ENCODE measurements at places on chromosomes 1 and 21. TPM values are rescaled to one million over a fixed set of nuclear protein-coding genes. Genes with fewer than 3 reads are reported as not detected.

Gene SSU72
- polyA plus RNA-seq: 42.8 TPM

Gene S100A8
- not detected for polyA plus RNA-seq

Gene INSRR
- polyA plus RNA-seq: not detected

Gene LRRC39
- 0.32 TPM for polyA plus RNA-seq

Gene CFHR5
- polyA plus RNA-seq: not detected

Gene PPIE
- 26.3 TPM for polyA plus RNA-seq

Gene NHLH1
- 0.44 TPM for polyA plus RNA-seq

DNA sequence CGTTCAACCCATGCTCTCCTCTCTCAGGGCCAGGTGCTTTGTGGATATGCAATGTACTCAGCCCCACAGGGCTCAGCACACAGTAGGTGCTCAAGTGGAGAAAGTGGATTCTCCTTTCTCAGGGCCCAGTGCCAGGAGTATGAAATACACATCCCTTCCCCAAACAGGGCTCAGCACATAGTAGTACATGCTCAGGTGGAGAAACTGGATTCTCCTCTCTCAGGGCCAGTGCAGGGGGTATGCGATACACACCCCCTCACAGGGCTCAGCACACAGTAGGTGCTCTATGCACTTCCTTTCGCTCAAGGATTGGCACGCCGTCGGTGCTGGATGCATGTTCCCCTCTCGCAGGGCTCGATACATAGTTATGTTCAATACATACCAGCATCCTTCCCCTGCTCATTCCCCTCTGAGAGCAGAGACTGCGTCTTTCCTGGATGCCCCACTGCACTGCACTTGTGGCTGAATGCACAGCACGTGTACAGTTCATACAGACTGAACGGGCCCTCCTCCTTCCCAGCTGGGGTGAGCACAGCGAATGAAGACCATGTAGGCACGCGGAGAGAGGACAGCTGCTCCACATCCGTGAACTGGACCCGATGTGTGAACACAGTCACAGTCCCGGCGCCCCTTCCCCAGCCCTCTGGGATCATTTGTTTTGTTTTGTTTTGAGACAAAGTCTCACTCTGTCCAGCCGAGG, 16.6 kb upstream of the DISP3 start:
- no peak for DNase-seq

DNA sequence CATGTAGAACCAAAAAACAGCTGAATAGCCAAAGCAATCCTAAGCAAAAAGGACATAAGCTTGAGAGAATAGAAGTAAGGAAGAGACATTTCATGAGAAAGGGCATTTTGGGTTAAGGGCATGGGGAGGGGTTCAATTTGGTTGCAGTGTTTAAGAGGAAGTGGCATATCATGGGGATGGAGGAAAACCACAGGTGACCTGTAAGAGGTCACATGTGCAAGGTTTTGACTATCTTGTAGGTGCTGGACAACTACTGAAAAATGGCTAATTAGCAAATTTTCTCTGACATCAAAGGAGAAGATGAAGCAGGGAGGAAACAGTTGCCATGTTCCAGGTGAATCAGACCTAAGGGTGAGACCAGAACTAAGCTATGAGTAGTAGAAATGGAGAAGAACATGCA, 31.3 kb upstream of the ROR1 start:
- DNase-seq: no peak

DNA sequence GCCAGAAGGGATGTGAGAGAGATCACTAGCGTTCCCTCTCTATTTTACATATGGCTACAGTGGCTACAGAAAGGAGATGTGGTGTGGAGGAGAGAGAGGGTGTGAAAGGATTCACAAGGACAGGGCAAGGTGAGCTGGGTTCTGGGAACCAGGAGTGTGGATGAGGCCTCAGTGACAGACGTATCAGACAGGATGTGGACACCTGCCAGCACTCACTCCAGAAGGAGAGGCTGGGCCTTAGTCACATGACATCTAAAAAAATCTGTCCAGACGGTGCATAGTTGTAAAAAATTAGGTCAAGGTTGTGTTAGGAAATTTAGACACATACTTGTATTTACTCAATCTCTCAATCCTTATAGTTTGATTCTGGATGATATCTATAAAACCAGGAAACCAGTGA, 10.6 kb downstream of the TRIM67 start:
- DNase-seq: no peak

DNA sequence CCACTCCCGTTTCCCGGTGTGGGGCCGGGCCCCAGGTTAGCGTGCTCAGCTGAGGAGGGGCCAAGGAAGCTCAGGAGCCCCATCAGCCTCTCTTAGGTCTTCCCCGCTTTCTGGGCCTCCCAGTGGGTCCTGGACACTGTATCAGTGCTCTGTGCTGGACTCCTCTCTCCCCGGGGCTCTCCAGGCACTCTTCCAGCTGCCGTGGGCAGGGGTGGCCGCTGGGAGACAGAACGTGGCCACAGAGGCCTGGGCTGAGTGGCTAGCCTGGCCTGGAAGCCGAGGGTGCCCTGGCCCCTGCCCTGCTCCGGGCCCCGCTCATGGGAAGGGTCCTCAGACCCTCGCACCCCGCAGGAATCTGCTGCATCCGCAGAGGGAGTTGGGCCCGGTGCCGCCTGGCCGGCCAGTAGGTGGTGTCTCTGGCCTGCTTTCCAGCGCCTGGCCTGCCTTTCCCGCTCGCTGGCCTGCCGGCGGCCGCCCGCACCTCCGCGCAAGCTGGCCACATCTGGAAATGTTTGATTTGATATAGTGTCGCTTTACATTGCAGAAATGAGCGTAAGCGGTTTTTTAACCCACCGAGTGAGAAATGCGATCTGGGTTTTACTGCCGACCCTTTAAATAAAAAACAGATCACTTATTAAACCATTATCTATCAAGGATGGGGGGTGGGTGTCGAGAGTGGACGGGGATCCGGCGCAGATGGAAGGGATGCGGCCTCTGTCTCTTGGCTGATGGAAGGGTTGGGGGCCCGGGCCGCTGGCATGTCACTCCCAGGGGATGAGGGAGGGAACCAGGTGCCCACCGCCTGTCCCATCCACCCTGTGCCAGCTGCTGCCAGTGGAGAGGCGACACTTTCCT, 74.4 kb upstream of the TTC34 start:
- DNase-seq: no peak

GRCh38 chr21:29649406-29649814, 290.4 kb downstream of the GRIK1 start:
- no peak for DNase-seq

DNA sequence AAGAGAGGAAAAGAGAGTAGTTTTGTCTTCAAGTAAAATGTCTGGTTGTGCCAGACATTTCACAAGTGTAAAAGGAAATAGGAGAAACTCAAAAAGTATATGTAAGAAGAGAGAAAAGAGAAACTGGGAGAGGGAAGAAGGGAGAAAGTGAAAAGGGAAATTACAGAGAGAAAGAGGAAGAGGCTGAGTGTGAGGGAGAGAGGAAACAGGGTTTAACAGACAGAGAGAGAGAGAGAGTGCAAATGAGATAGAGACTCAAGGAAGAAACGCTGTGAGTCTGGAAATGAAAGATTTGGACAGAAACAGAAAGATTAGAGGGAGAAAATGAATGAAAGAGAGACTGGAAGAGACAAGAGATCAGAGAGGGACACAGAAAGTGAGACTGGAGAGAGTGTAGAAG, 806.2 kb downstream of the PLA2G4A start:
- DNase-seq: no peak

- no peak for DNase-seq
These were observed 47.1 kb upstream of the ZYG11A start for GRCh38 chr1:52795464-52795863.

DNA sequence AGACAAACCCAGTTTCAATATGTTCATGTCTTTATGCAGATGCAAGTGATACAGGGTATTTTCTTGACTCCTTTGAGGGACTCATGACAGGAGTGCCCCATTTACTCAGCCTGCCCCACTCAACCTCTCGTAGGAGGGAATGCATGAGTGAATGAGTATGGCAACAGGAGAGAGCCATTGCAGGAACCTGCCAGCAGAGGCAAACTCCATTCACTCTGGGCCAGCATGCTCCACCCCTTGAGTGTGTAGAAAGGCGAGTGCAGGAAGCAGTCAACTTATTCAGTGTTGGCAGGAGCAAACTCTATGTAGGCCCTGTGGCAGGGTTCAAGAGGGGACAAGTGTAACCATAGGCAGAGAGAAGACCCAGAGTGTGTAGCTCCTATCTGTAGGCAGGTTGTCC, 1526.3 kb downstream of the PLA2G4A start:
- no peak for DNase-seq

- no peak for DNase-seq
These were observed 24.5 kb downstream of the HIVEP3 start for GRCh38 chr1:41894101-41894807.

DNA sequence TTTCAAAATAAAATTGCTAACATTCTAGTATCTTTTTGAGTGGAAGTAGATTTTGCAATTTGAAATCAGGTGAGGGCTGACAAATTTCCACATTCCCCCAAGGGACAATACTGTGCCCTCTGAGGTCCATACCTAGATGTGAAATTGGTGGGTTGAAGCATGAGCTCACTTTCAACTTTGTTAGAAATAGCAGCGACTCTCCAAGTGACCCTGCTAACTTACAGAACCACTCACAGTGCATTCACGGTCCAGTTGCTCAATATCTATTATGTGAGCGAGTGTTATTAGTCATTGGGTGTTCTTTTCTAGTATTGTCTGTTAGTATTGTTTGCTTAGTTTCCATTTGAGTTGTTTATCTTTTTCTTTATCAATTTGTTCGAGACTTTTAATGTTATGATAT, 53.6 kb upstream of the ASB17 start:
- no peak for DNase-seq

GRCh38 chr1:42743317-42744147, 3.5 kb upstream of the CLDN19 start:
- DNase-seq: no peak

DNA sequence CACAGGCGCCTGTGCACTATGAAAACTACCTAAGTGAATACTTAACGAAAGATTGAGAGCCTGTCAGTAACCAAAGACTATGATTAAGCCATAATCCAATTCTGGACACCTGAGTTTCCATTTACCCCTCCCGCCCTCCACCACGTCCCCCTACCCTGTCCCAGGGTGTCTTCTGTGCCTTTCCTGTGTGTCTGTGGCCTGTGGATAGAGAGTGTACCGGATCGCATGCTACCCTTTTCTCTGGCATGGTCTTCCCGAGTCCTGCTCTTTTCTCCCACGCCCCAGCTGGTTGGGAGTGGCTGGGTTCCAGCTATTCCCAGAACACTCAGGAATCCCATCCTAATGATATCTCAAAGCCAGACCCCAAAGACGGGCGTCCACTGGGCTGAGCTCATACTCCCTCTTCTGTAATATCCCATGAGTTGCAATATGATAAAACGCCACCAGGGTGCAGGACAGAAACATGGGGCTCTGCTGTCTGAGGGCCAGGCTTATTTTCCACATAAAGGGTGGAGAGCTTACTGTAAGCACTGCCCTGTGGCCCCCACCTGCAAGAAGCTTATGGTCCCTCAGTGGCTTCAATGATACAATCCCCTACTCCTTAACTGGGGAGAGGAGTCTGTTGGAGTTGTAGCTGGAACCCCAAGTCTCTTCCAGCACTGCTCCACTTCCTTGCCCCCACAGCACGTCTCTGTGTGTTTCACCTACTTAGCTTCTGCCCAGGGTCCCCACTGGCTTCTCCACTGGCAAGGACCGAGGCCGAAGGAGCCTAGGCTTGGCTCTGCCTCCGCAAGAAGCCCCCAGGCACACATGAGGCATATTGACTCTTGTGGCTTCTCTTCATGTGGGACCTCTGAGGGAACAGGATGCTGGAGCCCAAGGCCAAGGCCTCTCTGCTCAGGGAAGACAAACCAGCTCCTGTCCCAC, 17.6 kb upstream of the ALX3 start:
- peak; percentile 54 for DNase-seq

- DNase-seq: no peak
These were observed 38.4 kb downstream of the NFASC start for GRCh38 chr1:204909109-204909508.

DNA sequence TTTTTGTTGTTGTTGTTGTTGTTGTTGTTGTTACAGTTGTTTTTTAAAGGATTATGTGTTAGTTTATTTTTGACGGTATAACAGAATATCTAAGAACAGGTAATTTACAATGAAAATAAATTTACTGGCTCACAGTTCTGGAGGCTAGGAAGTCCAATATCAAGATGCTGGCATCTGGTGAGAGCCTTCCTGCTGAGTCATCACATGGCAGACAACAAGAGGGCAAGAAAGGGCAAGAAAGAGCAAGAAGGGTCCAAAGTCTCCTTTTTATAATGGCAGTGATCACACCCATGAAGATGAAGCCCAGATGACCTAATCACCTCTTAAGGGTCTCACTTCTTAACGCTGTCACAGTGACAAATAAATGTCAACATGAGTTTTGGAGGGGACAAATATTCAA, 142.1 kb downstream of the NEGR1 start:
- DNase-seq: no peak

- DNase-seq: no peak
These were observed 28.6 kb upstream of the KDM4A start for GRCh38 chr1:43621386-43621785.

DNA sequence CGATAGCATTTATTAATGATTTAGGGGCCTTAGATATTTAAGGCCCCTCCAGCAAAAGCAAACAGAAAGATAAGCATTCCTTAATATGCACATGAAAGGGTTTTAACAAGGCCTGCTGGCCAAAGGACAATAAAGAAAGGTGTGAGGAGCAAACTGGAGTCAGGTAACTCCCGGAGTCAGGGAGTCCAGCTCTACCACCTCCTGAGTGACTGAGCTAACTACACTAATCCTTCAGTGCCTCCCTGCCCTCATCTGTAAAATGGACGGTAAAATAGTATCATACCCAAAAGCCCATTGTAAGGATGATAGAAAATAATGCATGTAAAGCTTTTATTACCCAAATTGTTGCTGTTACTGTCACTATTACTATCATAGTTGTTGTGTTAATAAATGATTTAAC, 161.7 kb downstream of the SIPA1L2 start:
- no peak for DNase-seq

GRCh38 chr1:108947871-108948525, 15.3 kb downstream of the CLCC1 start:
- no peak for DNase-seq
